ENCODE measurements at places on chromosomes 3 and 15.
A peak's percentile ranks its signal among the peaks of the same experiment; 100 is the strongest.

DNA sequence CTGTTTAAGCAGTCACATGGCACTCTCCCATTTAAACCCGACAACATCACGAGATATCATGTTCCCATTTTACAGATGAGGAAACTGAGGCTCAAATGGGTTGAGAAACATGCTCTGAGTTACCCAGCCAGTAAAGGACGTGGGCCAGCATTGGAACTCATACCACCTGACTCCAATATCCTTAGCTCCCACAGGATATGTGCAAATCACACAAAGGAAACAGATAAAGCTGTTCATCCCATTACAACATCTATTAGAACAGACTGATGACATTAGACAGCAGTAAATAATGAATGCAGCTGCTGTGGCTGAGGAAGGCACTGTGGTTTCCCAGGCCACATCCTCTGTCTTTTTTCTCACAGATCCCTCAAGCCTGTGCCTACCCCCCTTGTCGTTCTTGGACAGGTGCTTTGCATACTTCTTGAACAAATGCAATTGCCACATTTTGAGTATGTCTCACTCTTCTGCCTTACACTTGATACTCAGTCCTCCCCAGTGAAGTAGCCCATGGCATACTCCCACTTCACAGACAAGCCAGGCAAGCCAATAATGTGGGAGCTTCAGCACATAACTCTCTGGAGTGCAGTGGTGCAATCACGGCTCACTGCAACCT, 17.7 kb downstream of the FRMD4B start:
- peaks cover 5% of the 10 kb centered on the region for H3K4me1 ChIP-seq
- H3K27ac ChIP-seq, result no peak overlapping the region
- H3K27me3 ChIP-seq, result no peaks in the 10 kb centered on the region
- H3K4me3 ChIP-seq, result no peak overlapping the region
- no peaks in the 10 kb centered on the region for H3K36me3 ChIP-seq

DNA sequence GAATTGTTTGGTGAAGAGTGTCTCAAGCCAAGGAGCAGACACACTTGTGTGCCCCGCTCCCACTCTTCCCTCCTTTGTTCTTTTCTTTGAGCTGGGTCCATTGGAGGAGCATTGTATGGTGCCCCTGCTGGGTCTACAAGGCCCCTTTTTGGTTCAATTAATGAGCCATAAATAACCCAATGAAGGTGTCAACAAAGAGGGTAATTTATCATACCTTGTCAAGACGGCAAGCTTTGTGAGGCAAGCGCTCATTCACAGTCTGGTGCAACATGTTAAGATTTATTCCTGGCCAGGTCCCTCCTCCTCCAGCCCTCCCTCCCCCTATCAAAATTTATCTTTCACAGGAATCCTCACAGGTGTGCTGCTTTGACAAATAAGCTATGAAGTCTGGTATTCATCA, 300.1 kb downstream of the RORA start:
- no peaks in the 10 kb centered on the region for H3K4me1 ChIP-seq
- no peak overlapping the region for H3K4me3 ChIP-seq
- no peak overlapping the region for H3K27ac ChIP-seq
- H3K36me3 ChIP-seq, result no peaks in the 10 kb centered on the region

GRCh38 chr3:30555968-30556367, 50.4 kb upstream of the TGFBR2 start:
- H3K36me3 ChIP-seq, result no peaks in the 10 kb centered on the region
- no peaks in the 10 kb centered on the region for H3K27me3 ChIP-seq
- H3K4me1 ChIP-seq, result no peaks in the 10 kb centered on the region
- no peak overlapping the region for H3K27ac ChIP-seq

GRCh38 chr3:49620728-49621127, 53.4 kb upstream of the APEH start:
- H3K4me3 ChIP-seq, result no peak overlapping the region
- H3K4me1 ChIP-seq, result peaks cover 6% of the 10 kb centered on the region
- no peak for DNase-seq
- H3K27me3 ChIP-seq, result no peaks in the 10 kb centered on the region
- H3K36me3 ChIP-seq, result no peaks in the 10 kb centered on the region

DNA sequence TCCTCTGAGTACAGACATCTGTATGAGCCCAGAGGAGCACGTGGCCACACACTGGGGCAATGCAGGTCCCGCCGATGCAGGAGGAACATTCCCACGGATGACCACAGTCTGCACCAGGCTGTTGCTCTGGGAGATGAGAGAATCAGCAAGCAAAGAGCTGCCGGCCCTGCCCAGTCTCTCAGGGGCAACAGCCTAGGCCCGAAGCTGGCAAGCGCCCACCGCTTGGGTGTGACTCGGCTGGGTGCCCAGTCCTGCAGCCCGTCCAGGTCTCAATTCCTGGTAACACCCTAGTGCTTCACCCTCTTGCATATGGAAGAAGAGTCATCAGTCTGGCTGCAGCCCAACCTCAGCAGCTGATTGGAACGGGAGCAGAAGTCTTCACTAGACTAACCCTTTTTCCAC, 153.7 kb upstream of the HES1 start:
- H3K27ac ChIP-seq, result no peak overlapping the region
- no peaks in the 10 kb centered on the region for H3K4me1 ChIP-seq
- H3K36me3 ChIP-seq, result no peaks in the 10 kb centered on the region
- H3K4me3 ChIP-seq, result no peak overlapping the region
- peak; percentile 72 for DNase-seq

DNA sequence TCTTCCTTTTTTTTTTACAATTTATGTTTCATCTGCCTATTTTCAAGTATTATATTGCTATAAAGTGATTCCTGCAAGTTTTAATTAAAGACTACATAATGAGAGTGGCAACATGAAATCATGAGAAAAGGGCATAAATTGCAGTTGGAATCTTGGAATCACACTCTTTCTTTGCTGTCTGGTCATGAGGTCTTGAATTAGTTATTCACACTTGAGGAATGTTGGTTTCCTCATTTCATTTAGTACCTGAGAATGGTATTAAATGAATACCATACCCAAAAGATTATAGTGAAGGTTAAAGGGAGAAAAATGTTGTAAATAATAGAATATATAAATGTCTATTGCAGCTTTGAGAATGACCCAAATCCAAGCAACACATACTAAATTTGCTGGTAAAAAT, 25.8 kb upstream of the CNTN3 start:
- H3K27ac ChIP-seq, result no peak overlapping the region
- no peak for DNase-seq
- H3K36me3 ChIP-seq, result no peaks in the 10 kb centered on the region
- no peaks in the 10 kb centered on the region for H3K4me1 ChIP-seq
- H3K27me3 ChIP-seq, result no peaks in the 10 kb centered on the region
